ENCODE measurements at places on chromosomes 2 and 18.

DNA sequence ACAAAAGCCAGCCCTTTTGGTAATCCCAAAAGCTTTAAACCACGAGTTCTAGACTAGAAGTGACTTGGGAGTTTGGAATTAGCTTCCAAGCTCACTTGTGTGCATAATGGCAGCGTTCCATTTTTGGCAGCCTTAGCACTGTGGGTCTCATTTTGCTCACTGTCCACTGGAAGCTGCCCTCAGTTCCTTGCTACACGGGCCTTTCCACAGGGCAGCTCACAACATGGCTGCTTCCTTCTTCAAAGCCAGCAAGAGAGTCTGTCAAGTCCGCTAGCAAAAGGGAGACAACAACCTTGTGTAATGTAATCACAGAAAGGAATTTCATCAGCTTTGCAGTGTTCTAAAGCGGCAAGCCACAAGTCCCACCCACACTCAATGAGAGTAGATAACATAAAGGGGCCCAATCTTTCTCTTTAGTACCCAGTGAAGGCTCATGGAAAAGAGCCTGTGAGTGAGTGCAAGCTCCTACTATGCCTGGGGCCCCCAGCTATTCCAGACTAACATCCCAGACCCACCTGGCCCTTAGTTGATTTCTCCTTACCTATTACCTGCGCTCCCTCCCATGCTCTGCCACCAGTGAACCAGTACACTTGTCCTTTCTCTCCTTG is 239.7 kb upstream of the FBXO11 start:
- DNase-seq = no peak

DNA sequence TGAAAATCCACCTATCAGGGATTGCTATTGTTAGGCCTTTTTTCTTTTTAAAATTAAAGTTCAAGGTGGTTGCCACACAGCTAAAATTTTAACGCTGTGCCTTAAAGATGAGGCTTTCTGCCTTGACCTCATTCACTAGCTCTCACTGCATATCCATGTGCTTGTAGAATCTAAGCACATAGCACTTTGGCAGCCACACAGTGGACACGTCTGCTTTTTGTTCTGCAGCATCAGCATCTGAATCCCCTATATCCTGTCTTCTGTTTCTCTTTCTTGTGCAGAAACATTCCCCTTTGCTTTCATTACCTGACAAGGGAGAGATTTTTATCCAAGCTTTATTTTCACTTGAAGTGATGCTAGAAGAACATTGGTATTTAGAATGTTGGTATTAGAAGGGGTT is 38.1 kb downstream of the RALB start:
- DNase-seq = no peak

GRCh38 chr2:45166229-45166890 is 157.1 kb upstream of the SIX2 start:
- no peak for DNase-seq

GRCh38 chr2:12964904-12965539 is 248.3 kb downstream of the TRIB2 start:
- no peak for DNase-seq

GRCh38 chr18:42574871-42575270 is 540.6 kb downstream of the RIT2 start:
- DNase-seq = no peak

GRCh38 chr2:38016219-38016618 is 59.7 kb downstream of the CYP1B1 start:
- no peak for DNase-seq

GRCh38 chr2:182182436-182182835 is 196.8 kb downstream of the PPP1R1C start:
- no peak for DNase-seq

DNA sequence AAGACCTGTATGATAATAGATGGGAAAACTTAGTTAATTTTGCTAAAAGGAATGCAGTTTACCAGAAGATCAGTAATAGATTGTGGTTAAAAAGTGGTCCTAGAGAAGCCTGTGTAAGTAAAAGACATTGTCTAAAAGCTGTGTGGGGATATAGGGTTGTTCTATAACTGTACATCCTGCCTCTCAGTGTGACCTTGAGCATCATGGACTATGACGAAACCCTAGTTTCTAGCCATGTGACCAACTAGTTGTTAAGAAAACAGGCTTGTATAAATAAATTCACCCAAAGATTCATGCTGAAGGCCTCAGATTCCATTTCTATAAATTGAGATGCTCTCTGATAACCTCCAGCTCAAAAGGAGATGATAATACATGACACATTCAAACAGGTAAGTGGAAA is 160.7 kb downstream of the IKZF2 start:
- no peak for DNase-seq

- no peak for DNase-seq
Measured at GRCh38 chr2:138021154-138021553, 56.9 kb downstream of the HNMT start.

DNA sequence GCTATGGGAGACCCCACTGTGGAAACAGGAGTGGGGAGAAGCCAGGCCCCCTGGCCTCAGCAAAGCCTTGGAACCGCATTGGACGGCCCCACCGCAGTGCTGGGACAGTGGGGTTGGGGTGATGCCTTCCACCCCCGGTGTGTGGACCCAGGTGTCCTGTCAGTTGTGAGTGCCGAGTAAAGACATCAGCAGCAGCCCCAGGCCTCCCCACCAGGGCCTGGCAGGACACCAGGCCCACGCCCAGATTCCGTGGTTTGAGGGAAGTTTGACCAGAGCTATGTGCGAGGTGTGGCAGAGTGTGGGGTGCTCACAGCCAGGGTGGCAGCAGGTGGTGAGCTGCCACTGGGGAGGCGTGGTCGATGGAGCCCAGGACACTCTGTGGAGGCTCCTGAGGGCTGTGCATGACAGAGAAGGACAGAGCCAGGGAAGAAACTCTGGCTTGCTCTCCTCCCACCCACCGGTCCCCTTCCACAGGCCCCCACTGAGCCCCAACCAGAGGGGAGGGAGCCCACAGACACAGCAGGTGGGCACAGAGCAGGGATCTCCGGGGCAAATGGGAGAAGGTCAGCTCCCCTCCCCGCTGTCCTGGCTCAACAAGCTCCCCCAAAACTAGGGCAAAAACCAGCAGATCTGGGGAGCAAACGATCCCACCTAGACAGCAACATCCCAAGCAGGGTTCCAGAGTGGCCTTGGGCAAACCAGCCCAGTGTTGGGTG is 69.1 kb downstream of the TWIST2 start:
- no peak for DNase-seq

DNA sequence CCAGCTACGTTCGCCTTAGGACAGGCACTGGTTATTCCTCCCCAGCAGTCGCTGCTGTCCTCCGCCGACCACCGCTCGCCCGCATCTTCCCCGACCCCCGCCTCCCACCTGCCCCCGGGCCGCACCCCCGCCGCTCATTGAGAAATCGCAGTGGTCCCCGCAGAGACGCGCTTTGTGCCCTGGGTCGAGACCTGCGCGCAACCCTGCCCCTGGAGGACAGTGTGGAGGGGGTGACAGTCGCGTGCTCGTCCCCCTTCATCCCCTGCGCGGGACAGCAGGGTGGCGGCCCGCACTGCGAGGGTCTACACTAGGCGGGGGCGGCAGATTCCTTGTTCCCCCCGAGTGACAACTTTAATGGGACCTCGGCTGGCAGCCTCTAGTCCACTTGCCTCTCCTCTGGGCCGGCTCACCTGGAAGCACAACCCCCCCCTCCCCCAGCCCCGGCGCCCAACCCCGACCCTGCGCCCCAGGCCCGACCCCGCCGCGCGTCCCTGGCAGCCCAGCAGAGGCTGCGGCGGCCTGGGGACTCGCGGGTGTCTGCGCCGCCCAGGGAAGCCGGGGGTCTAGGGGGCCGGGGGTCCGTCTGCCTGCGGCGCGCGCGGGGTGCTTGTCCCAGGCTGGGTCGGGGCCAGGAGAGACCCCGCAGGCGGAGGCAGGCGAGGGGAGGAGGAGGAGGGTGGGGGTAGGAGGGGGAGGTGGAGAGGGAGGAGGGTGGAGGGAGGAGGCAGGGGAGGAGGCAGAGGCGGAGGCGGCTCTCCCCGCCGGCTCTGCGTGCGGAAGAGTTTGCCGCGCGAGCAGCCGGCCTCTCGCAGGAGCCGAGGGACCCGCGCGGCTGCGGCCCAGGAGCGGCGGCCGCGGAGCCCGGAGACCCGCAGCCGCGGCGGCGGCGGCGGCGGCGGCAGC is at the start of gene NPAS2:
Gene NPAS2 (plus strand): TSS at position 770 of the 903 bp plus-strand sequence. CDS start 84,616 bp downstream, outside the sequence.
- DNase-seq = no peak

GRCh38 chr18:21489119-21489750 is 111.3 kb downstream of the ESCO1 start:
- DNase-seq = no peak
